ENCODE measurements at places on chromosomes 7 and 10.
A peak's percentile ranks its signal among the peaks of the same experiment; 100 is the strongest.

GRCh38 chr7:120254845-120255244 lies 18.1 kb upstream of the KCND2 start:
- DNase-seq = no peak

- DNase-seq = no peak
Observed at GRCh38 chr10:78898341-78899097, 170.2 kb upstream of the ZMIZ1 start.

GRCh38 chr7:151631570-151631952 lies 111.9 kb upstream of the RHEB start:
- peak; percentile 36 for DNase-seq

DNA sequence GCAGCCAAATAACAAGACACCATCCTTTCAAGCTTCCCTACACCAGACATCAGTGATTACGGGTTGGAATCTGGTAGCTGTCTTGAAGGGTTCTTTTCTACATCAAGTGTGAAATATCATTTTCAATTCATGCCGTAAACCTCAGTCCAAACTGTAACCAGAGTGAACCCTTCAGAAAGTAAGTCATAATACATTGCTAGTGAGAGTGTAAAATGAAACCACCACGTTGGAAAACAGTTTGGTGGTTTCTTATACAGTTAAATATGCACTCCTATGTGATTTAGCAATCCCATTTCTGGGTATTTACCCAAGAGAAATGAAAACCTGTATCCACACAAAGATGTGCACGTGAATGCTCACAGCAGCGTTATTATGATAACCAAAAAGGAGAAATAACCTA lies 25.6 kb upstream of the ZC3HAV1L start:
- DNase-seq = no peak

DNA sequence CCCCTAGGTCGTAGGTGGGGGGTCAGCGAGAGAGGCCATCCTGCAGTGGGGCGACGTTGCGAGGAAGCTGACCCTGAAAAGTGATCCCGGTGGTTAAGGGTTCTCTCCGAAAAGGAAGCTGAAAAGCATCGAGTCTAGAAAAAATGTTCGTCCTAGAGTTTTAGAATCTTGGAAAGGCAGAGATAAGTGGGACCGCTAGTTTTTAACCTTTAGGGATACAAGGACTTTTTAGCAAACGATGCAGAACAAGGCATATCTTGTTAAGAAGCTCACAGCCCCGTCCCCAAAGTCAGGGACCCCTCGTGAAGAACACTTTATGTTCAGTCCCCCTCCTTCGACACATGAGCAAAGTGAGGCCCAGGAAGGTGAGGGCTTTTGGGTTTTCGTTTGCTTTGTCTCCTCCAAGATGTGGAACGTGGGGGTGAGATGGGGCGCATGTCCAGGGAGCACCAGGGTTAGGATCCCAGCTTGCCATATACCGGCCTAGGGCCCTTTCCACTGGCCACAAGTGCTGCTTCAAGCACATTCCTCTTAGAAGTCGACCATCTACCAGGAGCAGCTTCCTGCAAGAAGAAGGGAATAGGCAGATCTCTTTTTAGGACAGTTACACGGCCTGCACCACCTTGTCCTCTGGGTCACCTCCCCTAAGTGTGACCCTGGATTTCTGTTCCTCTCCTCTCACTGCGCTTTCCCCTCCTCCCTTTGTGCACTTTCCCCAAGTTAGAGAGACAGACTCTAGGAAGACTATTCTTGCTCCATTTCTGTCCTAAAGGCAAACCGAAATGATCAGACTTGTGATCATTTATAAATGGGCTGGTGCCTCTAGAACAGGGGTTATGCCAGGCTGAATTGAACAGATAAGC lies 969 bp downstream of the SLC35G1 start:
- DNase-seq = no peak

DNA sequence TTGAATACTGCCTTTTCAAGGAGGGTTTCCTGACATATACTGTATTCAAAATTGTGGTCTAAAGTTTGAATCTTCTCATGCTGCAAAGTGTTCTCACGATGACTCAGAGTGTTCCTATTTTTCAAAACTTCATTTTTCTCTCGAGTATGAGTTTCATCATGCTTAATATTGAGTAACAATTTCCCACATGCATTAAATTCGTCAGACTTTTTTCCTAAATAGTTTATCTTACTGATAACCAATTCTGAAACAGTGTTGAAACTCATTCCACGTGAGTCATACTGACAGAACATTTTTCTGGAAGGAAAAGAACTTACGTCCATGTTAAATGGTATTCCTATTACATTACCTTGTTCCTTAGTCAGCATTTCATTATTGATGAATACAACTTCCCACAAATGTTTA lies 44.1 kb downstream of the ZNF33B start:
- DNase-seq = peak; percentile 1

DNA sequence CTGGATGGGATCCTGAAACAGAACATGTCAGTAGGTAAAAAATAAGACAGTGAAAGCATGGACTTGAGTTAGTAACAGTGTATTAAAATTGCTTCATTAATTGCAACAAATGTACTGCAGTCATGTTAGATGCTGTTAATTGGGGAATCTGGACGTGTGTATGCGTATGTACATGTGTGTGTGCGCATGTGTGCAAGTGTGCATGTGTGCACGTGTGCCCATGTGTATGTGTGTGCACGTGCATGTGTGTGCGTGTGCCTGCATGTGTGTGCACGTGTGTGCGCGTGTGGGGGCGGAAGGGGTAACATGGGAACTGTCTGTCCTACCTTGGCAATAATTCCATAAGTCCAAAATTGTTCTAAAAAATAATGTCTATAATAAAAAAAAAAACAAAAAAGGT lies 67.3 kb downstream of the SMURF1 start:
- no peak for DNase-seq
